ENCODE measurements at places on chromosomes 2 and 18.

DNA sequence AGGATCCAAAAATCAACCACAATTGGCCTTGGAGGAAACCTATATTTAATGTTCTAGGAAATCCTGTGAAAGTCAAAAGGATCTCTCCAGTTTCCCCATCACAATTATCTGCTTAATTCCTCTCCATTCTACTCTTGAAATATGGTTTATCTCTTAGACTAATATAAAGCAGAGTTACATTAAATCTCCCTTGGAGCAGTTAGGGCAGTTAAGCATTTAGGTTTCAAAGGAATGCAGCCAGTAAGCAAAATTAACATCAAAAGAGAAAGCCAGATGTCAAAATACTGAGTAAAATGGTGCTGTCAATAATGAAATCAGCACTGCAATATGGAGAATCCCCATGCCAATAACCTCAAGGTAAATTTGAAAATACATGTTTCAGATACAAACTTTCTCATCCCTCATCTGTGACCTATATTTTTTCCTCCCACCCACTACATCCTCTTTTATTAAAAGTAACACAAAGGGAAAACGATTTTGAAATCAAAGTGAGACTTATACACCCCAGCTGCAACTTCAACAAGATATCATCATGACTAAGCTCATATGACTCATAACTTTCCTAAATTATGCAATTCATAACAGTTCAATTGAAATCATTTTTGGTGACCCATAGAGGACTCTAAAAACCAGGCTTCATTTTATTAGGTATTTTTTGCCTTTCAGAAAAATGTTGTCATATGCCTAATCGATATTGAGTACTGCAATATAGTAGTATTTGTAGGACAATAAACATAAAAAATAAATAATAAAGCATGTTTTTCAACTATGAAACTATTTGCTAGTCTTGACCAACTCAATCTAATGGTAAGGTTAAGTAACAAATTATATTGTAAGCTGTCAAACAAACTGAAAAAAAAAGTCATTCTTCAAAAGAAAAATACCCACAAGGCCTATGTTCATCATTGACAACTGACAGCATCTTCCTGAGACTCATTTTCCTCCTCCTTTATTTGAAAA, 3.1 kb downstream of the ADAM17 start:
- no peak for DNase-seq

GRCh38 chr2:138071720-138072719, 107.7 kb downstream of the HNMT start:
- peak; percentile 44 for DNase-seq

DNA sequence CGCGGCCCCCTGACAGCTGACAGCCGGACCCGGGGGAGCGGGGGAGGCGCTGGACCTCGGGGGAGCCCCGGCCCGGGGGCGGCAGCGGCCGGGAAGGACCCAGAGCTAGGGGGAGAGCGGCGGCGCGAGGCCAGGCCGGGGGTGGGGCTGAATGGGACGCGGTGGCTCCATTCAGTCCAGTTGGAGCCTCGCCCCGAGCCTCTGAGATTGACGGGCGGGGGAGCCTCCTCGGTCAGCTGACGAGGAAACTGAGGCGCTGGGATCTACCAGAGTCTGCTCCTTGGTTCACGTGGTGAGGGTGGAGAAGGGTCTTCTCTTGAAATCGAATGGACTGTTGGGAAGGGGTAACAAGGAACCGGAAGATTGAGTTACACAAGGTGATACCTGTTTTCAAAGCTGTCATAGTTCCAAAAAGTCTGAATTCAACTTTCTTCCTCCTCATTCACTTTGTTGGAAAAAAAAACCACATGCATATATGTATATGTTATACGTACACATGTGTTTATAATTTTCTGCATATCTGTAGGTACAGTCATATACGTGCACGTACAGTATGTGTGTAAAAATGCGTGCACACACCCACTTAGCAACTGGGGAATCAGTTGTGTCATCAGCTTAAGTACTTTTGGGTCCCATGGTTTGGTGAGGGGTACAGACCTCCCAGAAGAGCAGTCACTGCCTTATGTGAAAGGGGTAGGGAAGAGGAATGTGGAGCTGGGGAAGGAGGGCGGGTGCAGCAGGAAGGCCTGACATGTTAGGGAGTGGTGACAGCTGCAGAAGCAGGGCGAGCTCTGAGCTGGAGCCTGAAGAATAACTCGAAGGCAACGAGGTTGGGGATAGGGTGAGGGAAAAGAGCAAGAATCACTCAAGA, 628 bp downstream of the PPP1R7 start:
- no peak for DNase-seq

- DNase-seq = no peak
These were observed 257.2 kb upstream of the SALL3 start for GRCh38 chr18:78722386-78722785.

- no peak for DNase-seq
These were observed 483.5 kb upstream of the SALL3 start for GRCh38 chr18:78496079-78496478.

DNA sequence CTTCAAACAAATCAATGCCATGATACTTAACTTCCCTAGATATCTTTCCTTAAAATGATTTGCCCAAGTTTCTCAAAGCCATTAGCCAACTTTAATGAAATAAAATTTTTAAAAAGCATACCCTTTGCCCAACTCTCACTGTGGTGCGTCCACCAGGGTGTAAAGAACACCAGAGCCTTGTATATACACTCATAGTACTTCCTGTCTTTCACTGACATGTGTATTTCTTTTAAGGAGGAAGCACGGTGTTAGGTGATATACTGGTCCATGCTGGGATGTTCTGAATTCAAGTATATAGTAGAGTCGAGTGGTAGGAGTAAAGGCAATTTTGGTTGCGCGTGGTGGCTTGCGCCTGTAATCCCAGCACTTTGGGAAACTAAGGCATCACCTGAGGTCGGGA, 22.7 kb downstream of the AAK1 start:
- DNase-seq = no peak

DNA sequence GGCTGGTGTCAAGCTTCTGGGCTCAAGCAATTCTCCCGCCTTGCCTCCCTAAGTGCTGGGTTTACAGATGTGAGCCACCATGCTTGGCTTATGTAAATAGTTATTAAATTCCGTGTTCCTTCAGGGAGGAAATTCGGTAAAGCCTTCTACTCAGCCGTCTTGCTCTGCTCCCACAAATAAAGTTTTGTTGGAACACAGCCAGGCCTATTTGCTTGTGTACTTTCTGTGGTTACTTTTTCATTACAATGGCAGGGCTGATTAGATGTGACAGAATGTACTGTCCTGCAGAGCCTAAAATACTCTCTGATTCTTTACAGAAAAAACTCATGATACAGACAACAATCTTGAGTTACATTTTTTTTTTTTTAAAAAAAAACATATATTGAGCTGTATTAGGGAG, 68.8 kb upstream of the TACR1 start:
- no peak for DNase-seq

DNA sequence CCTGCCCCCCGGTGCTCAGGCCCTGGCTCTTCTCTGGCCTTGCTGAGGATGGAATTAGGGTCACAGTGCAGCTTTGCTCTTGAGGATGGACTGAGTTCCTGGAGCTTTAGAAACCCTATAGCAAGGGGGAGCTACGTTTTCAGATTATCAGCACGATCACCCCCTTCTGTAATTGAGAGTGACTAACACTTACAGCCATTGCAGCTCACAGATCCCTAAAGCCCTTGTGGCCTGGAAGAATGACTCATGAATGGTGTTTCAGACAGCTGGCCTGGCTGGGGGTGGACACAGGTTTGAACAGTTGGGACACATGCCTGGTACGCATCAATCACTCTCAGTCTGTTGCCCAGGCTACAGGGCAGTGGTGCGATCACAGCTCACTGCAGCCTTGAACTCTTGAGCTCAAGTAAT, 79.7 kb upstream of the IGFBP5 start:
- DNase-seq = peak; percentile 83

DNA sequence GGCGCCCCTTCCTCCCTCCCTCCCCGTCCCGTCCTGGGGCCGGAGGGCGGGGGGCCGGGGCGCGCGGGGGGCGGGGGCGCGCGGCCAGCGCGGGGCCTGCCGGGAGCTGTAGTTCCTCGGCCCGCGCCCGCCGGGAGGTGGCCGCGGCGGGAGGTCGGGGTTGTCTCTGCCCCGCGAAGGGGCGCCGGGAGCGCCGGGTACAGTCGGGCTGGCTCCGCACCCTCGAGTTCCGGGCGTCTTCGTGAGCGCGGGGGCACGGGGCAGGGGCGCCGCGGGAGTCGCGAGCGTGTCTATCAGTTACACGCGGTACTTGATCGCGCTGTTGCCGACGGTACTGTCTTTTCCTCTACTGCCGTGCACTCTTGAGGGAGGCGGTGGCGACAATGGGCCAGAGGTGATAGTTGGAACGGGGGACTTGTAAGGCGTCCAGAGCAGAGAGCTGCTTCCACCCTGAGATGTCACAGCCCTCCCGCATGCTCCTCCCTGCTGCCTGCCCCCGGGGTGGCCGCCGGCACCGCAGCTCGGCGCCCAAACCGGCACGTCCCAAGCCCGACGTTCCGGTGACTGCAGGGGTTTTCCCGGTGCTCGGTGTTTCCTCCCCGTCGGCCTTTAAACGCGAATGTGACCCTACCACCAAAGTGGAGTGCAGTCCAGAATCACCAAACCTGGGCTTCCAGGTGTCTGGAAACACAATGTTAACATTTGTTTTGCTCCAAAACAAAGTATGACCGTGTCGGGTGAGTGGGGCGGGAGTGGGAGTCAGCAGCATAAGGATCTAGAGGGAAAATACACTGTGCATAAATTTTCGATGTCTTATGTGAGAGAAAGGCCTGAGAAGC, at the start of gene PRKD3:
Gene PRKD3, minus strand, starts transcription at position 48 of the 839 bp plus-strand sequence. CDS start 8,309 bp downstream, outside the sequence.
- no peak for DNase-seq

GRCh38 chr18:9329471-9329870, 5.1 kb upstream of the TWSG1 start:
- DNase-seq = no peak

DNA sequence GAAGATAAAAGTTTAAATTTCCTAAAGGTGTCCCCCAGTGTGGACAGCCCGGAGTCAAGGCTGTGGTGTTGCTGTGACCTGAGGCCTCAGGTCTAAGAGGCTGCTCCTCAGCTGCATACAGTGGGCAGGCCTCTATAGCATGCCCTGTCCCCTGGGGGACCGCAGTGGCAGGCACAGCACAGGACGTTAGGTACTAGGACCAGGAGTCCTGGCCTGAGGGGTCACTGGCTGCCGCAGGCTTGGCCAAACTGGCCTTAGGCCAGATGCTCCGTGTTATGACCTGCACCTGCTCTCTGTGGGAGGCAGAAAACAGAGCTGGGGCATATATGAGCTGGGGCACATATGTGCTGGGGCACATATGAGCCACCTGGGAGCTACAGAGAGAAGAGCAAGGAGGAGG, 21.2 kb upstream of the MAL start:
- DNase-seq = no peak

DNA sequence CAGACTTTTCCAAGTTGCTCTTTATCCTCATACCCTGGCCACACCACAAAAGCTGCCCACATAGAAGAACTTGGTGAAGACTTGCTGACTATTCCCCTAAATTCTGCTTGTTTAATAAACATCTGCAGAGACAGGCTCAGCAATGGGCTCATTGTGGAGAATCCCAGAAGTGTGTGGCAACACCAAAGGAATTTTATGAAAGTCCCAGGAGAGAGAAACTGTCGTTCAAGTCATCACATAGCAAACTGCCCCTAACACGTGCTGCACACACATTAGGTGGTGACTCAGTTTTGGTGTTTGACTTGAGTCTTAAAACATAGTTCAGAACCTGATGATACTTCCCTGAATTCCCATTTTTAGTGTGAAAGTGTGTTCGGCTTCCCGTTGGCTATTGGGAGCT, 38.6 kb downstream of the CYP1B1 start:
- DNase-seq = no peak

- DNase-seq = no peak
These were observed 413.0 kb upstream of the RAB12 start for GRCh38 chr18:8196238-8196637.

DNA sequence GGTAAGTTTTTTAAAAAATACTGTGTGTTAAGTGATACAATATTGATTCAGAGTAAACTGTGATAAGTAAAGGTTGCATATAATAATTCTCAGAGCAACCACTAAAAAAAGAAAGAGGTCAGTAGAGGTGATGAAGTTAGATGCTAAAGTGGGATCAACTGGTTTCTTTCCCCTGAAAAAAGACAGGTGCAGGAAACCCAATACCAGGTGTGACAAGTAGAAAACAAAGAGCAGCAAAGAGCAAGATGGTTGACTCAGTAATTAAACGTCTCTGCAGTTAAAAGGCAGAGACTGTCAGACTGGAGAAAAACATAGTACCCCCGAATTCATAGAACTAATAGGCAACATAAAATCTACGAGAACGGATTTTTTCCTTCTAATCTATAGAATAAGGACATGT, 128.3 kb downstream of the ATP9B start:
- no peak for DNase-seq

DNA sequence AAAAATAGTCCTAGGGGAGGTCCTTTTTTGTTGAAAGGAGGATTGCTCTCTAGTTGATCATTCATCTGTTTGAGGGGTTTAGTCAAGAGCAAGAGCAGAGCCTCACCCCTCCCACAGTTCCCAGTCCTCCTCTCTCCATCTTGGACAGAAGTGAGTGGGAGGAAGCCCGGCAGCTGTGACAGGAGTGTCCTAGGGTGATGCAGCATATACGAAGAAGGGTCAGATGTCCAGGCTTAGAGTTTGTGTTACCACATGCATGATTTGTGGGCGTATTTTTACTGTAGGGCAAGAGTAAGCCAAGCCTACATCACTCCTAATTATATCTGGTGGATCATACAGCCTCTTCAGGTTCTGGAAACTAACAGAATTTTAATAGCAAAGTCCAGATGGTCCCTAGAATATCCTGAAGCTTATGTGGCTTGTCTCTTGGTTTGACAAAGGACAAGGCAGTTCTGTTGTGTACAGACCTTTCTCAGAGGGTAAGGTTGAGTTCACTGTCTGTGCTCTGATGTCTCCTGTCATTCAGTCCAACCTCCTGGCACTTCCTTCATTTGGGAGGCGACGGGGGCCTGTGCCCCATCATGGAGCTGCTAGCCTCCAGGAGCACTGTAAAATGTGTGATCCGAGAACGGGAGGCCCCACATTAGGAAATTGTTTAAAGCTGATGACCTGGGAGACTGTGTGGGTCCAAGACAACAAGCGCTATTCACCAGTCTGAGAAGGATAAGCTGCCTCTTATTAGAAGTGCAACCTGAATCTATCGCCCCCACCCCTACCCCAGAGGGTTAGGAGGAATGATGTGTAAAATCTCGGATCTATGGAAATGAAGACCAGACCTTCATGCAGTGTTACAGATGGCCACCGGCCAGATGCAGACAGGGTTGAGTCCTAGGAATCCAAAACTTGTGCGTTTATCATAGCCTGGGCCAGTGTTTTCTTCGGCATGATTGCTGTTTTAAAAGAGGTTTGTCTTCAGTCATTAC, 6.9 kb downstream of the CEP68 start:
- peak; percentile 21 for DNase-seq

GRCh38 chr18:36130039-36130831, 536 bp downstream of the ELP2 start:
- DNase-seq = no peak
